HTR-8/SVneo (cell line): ENCODE measurements at places on chromosomes 1 and 21.

- DNase-seq: no peak
These were observed 68.1 kb upstream of the APP start for GRCh38 chr21:26238646-26239045.

DNA sequence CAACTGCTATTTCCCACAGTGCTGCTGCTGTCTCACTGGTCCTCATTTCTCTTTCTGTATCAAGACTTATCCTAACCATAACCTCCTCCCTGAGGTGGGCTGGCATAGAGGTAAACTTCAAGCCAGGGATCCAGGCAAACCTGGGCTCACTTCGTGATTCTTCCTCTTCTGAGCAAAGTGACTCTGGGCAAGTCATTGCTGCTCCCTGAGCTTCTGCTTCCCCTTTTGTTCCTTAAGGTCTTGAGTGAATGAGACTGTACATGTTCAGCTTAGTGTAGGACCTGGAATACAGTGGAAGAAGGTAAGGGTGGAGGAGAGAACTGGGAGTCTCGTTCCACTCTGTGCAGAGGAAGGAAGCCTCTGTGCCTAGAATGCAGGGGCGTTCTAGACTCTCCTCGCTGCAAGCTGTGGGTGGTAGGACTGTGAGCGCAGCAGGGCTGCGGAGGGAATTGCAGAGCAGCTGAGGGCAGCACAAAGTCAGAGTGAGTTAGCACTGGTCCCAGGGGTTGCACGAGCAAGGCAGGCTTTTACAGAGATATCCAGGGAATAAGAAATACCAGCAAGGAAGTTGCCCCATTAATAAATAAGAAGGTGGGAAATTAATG is 11.4 kb upstream of the ERI3 start:
- DNase-seq: no peak

DNA sequence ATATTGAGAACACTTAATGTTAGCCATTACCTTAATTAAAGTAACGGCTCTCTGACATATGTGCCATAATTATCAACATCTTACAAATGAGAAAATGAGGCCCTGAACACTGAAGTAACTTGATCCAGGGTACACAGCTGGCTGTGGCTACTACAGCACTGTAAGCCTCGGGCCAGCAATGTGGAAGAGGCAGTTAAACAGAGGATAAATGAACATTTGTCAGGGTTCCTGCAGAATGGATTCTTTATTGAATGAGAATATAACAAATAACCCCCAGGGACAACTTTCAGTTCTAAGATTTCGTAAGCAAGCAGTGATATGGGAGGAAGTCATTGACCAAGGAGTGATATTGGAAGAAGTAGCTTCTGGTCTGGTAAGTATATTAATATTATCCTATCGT is 70.5 kb upstream of the SCYL3 start:
- DNase-seq: no peak

- DNase-seq: peak; percentile 32
These were observed 283.1 kb downstream of the LMX1A start for GRCh38 chr1:165073185-165074007.

- no peak for DNase-seq
These were observed 161.7 kb downstream of the PTPRU start for GRCh38 chr1:29397981-29398380.

DNA sequence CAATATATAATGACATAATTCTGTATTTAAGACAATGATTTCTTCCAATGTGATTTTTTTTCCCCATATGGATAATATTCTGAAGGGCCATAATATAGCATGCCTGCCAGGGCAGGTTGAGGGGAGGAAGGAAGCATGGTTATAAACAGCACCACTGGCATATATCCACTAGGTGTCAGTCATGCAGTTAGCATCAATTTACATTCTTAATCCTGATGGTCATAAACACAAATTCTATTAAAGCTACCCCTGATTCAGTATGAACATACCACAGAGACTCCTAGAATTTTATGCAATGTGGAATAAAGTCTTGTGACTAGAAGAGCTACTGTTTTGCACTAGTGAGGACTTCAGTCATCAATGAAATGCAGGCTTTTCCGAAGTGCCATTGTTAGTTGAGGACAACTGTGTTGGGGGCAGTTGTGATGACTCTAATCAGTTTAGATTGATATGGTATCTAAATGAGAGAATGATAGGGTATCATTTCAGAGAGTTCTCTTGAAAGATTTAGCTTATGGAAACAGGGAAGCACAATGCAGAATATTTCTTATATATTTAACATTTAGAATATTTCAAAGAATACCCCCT is 342.7 kb upstream of the NR5A2 start:
- peak; percentile 49 for DNase-seq
